ENCODE measurements at places on chromosomes 6 and 20.

DNA sequence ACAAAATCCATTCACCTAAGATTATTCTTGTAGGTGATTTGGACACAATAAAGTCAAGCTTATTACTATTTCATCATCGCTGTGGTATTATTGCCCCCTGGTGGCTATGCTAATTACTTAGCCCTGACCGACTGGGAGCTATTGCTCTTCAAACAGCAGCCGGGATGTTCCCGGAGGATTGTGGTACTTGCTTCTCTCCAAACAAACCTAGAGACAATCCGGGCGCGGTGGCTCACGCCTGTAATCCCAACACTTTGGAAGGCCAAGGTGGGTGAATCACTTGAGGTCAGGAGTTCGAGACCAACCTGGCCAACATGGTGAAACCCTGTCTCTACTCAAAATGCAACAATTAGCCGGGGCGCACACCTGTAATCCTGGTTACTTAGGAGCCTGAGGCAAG is 15.4 kb upstream of the STMND1 start:
- no peak for DNase-seq

DNA sequence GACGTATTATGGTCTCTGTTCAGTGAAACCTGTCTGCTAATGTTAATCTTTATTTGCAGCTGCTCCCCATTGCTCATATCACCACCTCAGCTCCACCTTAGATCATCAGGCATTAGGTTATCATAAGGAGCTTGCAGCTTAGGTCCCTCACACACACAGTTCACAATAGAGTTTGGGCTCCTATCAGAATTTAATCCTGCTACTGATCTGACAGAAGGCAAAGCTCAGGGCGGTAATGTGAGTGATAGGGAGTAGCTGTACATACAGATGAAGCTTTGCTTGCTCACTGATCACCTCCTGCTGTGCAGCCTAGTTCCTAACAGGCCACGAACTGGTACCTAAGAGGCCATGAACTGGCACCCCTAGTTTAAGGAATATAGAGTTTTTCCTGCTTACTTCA is 989.7 kb downstream of the EYS start:
- no peak for DNase-seq

- peak; percentile 0 for DNase-seq
Observed at GRCh38 chr6:114747995-114748625, 405.3 kb upstream of the HS3ST5 start.

GRCh38 chr6:28104392-28105244 is 19.8 kb upstream of the ZSCAN16 start:
- peak; percentile 72 for DNase-seq

- DNase-seq = no peak
Observed at GRCh38 chr6:166286839-166287271, 21.3 kb downstream of the PRR18 start.

DNA sequence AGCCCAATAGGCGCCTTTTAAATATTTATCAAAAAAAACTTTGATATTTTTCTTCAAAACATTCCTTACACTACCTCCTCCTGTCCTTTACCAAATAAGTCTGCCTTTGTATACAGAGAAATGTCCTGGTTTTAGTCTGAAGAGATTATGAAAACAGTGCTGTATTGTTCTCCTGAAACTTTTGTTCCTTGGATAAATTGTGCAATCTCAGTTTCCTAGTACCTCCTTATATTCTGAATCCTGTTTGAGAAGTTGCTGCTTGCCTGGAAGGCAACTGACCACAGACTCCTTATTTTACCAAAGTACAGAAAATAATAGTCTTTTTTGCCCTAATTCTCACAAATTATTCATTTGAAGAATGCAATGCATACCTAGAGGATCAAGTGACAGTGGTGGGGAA is 349.5 kb downstream of the EPHA7 start:
- DNase-seq = no peak

DNA sequence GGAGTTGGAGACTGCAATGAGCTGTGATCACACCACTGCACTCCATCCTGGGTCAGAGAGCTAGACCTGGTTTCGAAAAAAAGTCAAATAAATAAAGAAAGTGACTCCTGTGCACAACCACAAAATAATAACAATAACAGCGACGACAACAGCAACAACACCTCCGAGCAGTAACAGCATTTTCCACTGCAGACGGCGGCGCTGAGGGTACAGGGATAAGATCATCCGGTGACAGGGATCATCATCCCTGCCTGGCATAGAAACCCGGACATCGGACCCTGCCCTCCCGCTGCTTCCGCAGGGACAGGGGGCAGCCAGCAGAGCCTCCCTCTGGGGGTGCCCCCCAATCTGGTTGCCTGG is 11.5 kb downstream of the SRXN1 start:
- DNase-seq = no peak

DNA sequence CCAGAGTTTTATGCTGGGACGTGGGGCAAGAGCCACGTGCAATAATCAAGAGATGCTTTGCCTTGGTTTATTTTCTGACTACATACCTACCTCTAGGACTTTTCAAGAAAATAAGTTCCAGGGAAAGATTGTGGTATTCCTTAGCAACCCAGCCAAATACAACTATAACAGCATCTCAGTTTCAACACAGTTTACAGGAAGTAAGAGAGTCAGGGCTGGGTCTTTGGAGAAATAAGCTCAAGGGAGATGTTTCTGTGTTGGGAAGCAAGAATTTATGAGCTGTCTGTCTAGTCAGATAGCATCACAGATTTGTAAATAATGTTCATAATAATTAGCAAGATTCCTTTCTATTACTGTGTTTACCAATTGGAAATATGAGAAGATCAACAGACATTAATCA is 35.1 kb downstream of the MAP3K5 start:
- no peak for DNase-seq

DNA sequence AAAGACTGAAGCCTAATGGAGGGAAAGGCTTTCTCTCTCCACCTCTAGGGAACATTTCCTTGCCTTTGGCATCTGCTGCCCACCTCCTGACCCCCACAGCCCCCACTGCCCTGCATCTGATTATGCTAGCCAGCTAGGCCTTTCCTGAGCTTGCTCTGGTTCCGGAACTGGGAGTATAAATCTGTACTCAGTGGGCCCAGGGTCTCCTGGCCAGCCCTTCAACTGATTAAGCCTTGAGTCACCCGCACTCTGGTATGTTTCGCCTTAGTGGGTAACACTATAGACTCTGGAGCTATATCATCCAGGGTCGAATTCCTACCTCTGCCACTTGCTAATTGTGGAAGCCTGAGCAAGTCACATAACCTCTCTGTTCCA is 45.6 kb upstream of the RIPOR2 start:
- DNase-seq = no peak

DNA sequence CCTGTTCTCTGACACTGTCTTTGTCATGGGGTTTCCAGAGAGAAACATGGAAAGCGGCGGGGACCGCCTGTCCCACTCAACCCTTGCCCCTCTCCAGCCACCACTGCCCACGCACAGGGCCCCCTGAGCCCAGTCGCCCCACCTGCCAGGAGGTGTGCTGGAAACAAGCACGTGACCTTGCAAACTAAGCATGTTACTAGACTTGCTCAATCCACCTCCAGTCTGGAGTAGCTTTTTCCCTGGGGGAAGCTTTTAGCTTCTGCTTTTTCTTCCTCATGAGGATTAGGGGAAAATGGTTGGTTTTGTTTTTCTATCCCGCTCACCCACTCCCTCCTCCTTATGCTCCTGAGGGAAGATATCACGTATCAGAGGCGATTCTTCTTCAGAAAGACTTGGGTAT is 105.7 kb downstream of the PLEKHG1 start:
- no peak for DNase-seq

GRCh38 chr20:25064561-25065071 is 6.7 kb upstream of the ACSS1 start:
- DNase-seq = no peak

- no peak for DNase-seq
Observed at GRCh38 chr6:125944434-125944816, 12.1 kb upstream of the HINT3 start.
